DMS153 (cell line): ENCODE measurements at places on chromosomes 4 and X.

DNA sequence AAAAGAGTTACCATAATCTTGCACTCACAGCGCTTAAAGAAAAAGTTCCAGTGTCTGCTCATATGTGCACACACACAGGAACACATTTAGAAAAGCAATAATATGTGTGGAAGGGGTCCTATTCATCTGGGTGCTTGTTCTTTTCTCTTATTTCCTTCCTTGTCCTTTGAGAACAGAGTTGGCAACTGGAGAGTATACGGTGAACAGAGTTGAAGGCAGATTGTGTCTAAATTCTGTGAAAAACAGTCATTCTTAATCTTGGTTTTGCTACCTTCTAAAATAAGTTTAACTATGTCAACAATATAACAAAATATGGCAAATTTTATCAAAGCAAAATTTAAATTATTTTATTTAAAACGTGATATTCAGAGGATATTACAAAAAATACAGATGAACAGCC, 365.1 kb upstream of the NOCT start:
- no peak for DNase-seq

DNA sequence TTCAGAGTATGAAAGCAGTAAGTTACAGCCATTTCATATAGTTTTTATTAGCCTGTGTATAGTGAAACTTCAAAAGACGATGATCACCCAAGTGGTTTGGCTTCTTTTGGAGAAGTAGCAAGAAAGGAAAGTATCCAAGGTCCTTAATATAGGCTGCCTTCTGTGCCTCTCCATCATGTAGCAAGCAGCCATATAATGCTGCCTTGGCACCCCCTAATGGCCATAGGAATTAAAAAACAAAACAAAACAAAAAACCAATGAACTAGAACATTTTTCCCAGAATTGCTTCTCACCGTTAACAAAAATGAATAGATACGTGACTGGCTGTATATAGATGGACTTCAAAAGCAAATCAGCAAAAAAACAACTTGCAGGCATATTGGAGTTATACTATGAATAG, 18.9 kb downstream of the LAMP2 start:
- DNase-seq: no peak

DNA sequence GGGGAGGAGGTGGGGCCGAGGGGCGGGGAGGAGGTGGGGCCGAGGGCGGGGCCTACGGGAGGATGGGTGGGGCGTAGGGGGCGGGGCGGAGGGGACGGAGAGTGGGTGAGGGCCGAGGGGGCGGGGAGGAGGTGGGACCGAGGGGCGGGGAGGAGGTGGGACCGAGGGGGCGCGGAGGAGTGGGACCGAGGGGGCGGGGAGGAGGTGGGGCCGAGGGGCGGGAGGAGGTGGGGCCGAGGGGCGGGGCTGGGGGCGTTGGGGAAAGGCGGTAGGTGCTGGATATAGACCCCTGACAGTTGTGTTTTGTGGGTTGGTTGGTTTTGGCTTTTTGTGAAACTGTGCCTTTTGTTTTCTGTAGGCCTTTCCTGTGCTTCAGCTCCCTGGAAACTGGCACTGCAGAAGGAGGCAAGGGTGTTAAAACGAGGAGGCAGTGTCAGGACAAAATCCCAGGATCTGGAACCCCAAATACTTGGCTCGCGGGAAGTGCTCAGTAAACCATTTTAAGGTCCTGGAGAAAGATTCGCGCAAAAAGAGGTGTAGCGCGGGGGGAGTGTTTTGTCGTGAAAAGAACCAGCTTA, 580 bp upstream of the MMGT1 start:
- DNase-seq: no peak

DNA sequence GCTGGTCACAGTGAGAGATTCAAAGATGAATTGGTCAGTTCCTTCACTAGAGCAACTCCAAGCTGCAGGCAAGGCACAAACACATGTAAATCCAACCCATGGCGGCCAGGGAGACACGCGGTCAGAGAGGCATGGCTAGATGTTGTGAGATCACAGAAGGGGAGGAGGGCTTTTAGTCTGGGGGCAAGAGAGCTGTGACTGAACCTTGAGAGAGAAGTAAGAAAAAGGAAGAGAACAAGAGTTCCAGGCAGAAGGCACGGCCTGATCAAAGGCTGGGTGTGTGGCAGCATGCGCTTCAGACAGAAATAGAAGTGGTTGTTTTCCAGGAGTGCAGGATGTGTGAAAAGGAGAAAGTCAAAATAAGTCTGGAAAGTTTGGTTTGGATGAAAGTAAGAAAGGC, 15.9 kb downstream of the CCDC149 start:
- DNase-seq: no peak

GRCh38 chr4:128163177-128164117, 102.3 kb downstream of the LARP1B start:
- no peak for DNase-seq

GRCh38 chrX:10380300-10380699, 223.5 kb downstream of the CLCN4 start:
- DNase-seq: no peak

- DNase-seq: no peak
Observed at GRCh38 chr4:79023799-79024770, 84.8 kb upstream of the PAQR3 start.

- no peak for DNase-seq
Observed at GRCh38 chr4:37852376-37852775, 25.9 kb downstream of the PGM2 start.

DNA sequence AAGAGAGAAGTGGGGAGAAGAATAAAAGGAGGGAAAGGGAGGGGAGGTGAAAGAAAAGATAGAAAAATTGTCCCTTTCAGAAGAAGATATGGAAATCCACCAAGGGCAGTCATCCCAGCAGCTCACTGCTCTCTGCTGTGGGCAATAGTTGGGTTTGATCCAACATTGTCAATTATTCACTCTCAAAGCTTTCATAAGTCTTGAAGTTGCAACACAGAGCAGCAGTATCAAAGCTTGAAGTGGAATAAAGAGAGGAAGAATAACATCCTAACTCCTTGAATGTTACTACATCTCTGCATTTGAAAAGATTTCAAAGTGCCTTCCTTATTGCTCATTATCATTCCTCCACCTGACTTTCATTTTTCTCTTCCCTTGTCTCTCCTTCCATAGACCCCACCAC, 62.3 kb upstream of the HHIP start:
- no peak for DNase-seq

DNA sequence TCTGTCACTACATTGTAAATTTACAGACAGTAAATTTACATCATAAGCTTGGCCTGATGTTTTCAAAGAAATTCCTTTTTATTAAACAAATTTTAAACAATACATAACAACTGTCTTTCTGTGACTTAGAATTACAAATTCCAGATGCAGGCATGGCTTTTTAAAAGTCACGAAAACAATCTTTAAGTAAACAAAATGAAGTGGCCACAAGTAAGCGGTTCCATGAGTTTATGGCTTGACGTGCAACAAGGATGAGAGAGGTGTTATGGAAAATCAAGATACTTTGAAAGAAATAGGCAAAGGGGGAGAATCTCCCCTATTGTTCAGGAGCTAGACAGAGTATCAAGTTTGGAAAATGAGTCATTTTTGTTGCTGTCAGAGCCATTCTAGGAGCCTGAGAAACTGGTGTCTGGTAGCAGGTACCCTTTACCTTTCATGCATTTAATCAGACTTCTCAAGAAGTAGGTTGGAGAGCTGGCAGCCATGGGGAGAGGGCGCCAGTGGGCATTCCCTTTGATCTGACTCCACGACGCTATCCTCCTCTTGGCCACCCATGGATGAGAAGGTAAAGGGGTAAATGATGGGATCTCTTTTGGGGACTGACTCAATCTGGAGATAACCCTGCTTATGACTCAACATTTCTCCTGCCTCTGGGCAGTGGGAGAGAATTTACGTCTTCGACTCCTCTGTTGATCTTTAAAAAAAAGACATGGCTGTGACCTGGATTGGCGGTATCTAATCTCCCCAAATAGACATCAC, 217.2 kb downstream of the SPRY1 start:
- no peak for DNase-seq
